Suppressor macrophage (primary cell): ENCODE measurements at places on chromosomes 7 and 10.
A peak's percentile ranks its signal among the peaks of the same experiment; 100 is the strongest.

DNA sequence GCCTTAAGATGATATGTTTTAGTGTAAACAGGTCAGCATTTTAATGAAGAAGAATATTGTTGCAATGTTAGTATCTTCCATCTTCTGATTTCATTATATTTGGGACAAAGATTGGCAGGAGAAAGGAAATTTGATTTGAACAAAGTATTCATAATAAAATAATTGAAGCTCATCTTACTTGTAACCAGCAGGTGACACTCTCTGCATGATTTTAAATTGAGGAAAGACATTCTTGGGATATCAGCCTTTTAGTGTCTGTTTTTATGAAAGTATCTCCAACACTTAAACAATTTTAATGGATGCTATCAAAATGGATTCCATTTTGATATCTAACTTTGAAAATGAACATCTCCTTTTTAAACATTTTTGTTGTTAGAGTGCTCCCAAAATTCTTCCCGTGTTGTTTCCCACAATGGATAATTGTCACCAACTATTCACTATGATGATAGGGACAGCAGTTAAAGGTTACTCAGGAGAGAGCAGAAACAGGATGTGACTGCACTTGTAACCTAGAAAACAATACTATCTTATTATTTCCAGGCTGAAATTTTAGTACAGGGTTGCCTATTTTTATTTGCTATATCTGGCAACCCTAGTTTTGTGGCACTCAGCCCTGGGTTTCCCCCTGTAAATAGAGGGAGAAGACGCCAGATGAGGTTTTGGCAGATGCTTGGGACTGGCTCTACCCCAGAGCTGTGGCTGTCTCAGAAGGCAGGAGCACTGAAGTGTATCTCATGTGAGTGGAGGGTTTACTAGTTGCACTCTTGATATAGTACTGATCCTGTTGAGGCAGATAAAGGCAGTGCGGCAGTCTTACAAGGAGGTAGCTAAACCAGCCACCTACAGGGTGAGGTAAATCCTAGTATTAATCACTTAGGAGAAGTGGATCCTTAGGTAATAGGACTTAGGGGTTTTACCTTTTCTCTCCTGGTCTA lies 31.0 kb upstream of the ABCB4 start:
- no peak for DNase-seq

DNA sequence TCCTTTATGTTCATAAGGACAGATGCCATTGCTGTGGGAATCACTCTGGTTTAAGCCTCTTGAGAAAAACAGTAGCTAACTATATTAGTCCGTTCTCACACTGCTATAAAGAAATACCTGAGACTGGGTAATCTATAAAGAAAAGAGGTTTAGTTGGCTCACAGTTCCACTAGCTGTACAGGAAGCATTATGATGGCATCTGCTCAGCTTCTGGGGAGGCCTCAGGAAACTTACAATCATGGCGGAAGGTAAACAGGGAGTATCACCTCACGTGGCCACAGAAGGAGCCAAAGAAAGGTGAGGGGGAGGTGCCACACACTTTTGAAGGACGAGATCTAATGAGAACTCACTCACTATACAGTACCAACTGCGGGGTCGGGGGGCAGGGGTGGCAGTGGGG lies 2.9 kb upstream of the CAV2 start:
- DNase-seq = no peak

GRCh38 chr7:76165106-76165972 lies 36.4 kb upstream of the SRRM3 start:
- DNase-seq = no peak

GRCh38 chr10:36177071-36177470 lies 535.0 kb upstream of the FZD8 start:
- DNase-seq = no peak

GRCh38 chr10:70461397-70462348 lies 16.9 kb upstream of the PALD1 start:
- DNase-seq = peak; percentile 56
